ENCODE measurements at places on chromosomes 2 and 18.

GRCh38 chr2:113089916-113090315 lies 22.1 kb downstream of the IL1F10 start:
- DNase-seq: no peak

- DNase-seq: peak; percentile 43
Measured at GRCh38 chr18:35355140-35355618, 11.0 kb upstream of the ZNF24 start.

GRCh38 chr2:203840655-203841205 lies 26.8 kb upstream of the CTLA4 start:
- DNase-seq: no peak

DNA sequence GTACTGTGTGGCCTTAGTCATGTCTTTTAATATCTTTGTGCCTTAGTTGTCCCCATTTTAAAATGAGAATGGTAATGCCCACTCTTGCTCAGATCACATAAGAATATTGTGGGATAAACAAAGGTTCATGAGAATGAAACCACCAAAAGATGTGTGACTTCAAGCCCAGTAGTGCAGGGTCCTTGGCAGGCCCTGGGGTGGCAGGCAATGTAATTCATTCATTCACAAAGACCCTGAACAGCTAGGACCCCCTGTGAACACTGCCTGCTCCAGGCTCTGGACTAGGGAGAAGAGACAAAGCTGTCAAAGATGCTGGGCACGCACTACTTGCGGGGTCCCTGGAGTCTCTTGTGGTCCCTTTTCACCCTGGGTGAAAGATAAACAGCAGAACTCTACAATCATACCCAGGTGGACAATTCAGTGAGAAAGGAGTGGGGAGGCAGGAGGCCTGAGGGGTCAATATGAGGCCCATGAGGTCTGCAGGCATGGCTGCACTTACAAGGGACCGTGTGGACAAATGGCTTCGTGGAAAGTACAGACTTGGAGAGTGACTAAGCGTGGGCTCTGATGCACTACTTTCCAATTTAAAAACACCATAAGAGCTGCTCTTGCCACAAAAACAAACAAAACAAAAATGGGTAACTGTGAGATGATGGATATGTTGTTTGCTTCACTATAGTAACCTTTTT lies 136.1 kb downstream of the SMAD7 start:
- DNase-seq: no peak

GRCh38 chr2:234880551-234881211 lies 71.1 kb upstream of the SH3BP4 start:
- DNase-seq: no peak

DNA sequence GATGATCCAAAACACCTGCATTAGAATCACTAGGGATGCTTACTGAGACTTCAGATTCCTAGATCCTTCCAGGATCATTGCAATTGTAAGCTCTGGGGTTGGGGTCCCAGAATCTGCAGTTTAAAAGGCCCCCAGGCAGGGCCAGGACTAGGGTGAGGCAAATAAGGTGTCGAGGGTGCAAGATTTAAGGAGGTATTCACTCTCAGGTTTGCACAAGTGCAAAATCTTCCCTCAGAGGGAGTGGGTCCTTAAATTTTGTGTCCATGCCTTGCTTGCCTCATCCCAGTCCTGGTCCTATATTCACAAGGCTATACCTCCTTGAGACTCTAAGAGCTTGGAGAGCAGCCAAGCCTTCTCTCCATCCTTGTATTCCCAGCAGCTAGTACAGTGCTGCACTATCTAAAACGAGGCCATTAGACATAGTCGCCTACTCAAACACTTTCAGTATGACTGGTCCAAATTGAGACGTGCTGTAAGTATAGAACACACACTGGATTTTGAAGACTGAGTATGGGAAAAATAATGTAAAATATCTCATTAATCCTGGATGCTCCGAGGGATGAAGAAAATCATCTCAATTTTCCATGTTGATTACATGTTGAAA lies 31.6 kb upstream of the MREG start:
- DNase-seq: no peak

DNA sequence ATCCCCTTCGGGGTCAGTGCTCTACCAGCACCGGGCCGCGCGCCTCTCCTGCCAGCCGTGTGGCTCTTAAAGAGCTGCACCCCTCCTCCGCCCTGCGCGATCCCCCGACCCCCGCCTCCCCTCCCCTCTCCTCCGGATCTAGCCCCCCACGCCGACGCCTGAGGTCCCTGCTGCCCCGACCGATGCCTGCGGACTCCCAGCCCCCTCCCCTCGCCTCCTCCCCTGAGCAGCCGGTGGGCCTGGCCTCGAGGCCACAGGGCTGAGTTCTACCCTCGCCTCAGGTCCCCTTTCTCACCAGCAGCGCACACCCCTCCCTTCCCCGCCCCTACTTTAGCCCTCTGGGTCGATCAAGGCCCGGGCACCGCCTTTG lies 5.8 kb upstream of the SIX3 start:
- no peak for DNase-seq

DNA sequence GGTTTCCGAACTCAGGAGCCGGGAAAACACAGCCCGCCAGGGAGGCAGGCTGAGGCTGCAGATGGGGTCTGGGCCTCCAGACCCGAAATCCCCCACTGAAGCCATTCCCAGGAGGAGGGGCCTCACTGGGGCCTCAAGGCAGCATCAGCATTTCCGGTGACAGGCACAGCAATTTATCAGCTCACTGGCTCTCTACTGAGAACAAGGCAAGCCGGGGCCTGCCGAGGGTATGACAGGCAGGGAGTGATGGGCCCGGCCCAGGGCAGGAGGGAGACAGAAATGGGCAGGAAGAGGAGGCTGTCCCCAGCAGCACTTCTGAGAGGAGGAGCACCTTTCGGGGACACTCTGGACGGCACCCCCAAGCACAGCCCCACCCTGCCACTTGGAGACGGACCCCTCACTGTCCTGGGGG lies 12.5 kb downstream of the SDC1 start:
- no peak for DNase-seq

- DNase-seq: no peak
Measured at GRCh38 chr2:123303731-123304130, 721.4 kb upstream of the CNTNAP5 start.

DNA sequence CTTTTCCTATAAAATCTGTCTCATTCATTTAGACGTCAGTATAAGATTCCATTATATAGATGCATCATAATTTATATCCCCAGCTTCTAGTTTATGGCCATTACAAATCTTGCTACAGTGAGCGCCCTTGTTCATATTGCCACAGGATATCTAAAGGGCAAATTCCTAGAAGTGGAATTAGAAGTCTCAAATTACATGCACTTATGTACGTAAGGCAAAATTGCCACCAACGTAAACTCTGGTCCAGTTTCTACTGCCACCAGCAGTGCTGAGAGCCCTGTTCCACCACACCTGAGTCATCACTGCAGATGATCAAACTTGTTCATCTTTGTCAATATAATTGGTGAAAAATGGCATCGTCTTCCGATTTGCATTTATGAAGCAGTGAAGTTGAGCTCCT lies 90.9 kb upstream of the ID2 start:
- no peak for DNase-seq

DNA sequence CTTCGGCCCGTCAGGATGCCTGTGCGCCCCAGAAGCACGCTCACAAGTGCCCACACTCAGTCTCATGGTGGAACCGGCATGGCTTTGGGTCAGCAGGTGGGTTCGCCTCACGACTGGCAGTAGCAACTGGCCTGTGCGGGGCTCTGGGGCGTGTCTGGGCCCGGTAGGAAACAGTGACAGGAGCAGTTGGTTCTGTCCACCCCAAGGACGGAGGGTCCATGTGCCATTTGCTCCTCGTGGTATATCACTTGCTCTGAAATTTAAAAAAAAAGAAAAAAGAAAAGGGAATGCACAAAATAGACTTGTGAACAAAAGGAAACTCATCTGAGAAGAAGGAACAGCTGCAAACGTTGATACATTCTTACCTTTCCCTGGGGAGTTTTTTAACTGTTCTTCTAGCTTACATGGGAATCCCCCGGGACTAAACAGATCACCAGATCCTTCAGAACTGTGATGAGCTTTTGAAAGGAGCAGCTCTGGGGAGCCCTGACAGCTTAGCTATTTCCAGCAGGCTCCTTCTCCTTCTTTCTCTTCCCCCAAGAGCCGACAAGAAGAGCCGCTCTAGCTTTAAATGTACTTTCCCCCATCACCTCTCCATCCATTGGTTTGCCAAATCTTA lies 42.8 kb downstream of the TRAPPC12 start:
- DNase-seq: no peak

DNA sequence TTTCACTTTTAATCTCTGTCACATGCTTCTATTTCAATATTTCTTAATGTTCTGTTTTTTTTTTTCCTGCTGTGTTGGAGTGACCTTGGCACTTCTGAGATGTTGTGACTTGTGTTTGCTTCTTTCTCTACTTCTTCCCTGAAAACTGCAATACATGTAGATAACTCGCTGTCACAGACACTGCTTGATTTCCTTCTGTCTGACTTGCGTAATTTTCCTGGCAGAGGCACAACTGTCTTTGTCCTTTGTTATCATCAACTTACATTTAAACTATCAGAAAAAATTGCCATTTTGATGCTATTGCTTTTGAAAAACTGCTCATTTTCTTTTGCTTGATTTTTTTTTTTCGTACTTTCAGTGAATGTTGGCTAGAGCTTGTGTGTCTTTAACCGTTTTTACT lies 69.0 kb downstream of the BABAM2 start:
- no peak for DNase-seq

DNA sequence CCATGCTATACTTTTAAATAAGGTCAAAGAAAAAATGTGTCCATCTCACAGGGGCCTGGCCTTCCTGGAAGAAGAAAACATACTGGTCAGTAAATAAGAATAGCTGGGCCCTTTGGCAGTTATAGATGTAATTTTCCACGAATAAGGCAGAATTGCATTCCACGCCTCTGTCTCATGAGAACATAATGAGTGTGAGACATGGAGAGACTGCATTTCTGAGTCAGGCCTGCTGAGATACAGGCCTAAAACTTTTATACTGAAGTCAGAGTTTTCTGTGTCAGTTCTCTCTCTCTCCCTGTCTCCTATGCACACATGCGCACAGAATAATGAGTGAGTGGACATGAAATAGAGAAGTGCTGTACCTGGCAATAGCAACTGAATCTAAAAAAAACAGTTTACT lies 20.4 kb upstream of the IL1R1 start:
- DNase-seq: no peak

GRCh38 chr2:207978177-207978948 lies 47.0 kb downstream of the PLEKHM3 start:
- DNase-seq: no peak

- DNase-seq: no peak
Measured at GRCh38 chr2:20917719-20918572, 95.0 kb upstream of the LDAH start.

- no peak for DNase-seq
Measured at GRCh38 chr18:47417807-47418206, 166.3 kb upstream of the SKOR2 start.

DNA sequence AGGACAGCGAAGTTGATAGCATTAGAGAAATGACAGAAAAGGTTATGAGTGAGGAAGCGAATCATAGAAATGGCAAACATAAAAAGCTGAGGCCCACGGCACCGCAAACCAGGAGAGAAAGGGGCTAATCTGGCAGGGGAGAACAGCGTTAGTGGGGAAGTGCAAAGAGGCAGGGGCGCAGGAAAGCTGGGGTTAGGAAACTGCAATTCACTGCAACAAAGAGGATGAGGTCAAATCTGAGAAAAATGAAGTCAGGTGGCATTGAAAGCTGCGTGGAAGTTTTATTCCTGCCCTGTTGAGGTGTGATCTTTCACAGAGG lies 653 bp upstream of the ABI2 start:
- no peak for DNase-seq

GRCh38 chr2:96537066-96537733 lies 648 bp downstream of the ARID5A start:
- peak; percentile 84 for DNase-seq

- DNase-seq: no peak
Measured at GRCh38 chr2:230666885-230667712, 45.5 kb upstream of the CAB39 start.

DNA sequence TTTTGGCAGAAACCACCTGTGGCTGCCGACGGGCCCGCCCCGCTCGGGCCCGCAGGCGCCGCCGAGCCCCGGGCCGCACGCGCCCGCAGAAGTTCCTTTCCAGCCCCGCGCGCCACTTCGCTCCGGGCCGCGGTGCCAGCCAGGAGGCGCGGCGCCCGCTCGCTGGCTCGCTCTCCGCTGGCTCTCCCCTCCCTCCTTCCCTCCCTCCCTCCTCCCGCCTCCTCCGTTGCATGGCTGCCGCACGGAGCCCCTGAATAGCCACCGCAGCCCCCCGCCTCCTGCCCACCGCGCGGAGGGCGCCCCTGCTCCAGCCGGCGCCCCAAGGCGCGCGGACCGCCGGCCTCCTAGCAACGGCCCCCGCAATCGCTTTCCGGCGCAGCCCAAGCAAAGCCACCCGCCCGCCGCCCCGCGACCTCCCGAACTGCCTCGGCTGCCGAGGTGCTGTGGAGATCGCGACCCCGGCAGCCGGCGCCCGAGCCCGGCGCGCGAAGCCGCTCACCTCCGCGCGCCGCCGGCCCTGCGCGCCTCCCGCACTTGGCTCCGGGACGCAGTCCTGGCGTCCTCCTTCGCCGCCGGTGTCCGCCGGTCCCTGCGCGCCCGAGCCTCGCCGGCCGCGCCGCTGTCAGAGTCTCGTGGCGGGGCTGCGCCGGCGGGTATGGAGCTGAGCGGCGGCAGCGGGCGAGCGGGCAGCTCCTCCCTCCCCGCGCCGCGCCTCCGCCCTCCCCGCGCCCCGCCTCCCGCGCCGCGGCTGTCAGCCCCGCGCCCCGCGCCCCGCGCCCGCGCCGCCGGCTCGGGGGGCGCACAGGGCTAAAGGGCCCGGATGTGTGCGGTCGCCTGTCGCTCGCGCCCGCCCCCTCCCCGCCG lies at the start of gene ZBTB7C:
TSS of gene ZBTB7C (minus strand) at position 657 of the 864 bp plus-strand sequence.
- DNase-seq: no peak

All from activated effector memory CD4-positive, alpha-beta T cell treated with Interleukin-2 at 50 U/mL for 16 hours (primary cell).